ENCODE measurements at places on chromosomes 6 and 20.
A peak's percentile ranks its signal among the peaks of the same experiment; 100 is the strongest.

DNA sequence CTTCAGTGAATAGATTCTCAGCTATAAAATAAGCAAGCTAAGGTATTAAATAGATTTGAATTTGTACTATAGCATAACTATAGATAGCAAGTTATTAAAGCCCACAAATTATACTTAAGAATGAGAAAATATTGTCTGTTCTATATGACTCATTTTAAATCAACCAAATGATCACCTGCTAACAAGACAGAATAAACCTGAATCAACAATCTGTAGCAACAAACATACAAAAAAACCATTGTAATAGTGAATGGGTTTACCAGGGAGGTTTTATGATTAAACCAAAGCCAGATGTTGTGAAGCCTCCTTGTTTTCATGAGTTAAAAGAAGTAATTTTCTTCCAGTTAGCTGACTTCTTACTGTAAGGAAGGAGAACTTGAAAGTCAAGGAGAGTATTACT lies 71.9 kb upstream of the HTR1B start:
- no peak for DNase-seq

- DNase-seq = peak; percentile 12
Observed at GRCh38 chr6:165515963-165516624, 146.9 kb downstream of the PDE10A start.

- peak; percentile 66 for DNase-seq
Observed at GRCh38 chr20:19893356-19893755, 123.8 kb upstream of the NAA20 start.

- peak; percentile 100 for DNase-seq
Observed at GRCh38 chr20:25237610-25238318, 10.1 kb upstream of the PYGB start.

GRCh38 chr6:97392735-97393134 lies 109.7 kb upstream of the MMS22L start:
- no peak for DNase-seq

GRCh38 chr6:73418081-73418741 lies 23.6 kb downstream of the DDX43 start:
- peak; percentile 23 for DNase-seq

GRCh38 chr6:84059082-84059481 lies 25.5 kb downstream of the MRAP2 start:
- DNase-seq = no peak

GRCh38 chr6:158642097-158642601 lies 2.4 kb downstream of the DYNLT1 start:
- DNase-seq = peak; percentile 97

DNA sequence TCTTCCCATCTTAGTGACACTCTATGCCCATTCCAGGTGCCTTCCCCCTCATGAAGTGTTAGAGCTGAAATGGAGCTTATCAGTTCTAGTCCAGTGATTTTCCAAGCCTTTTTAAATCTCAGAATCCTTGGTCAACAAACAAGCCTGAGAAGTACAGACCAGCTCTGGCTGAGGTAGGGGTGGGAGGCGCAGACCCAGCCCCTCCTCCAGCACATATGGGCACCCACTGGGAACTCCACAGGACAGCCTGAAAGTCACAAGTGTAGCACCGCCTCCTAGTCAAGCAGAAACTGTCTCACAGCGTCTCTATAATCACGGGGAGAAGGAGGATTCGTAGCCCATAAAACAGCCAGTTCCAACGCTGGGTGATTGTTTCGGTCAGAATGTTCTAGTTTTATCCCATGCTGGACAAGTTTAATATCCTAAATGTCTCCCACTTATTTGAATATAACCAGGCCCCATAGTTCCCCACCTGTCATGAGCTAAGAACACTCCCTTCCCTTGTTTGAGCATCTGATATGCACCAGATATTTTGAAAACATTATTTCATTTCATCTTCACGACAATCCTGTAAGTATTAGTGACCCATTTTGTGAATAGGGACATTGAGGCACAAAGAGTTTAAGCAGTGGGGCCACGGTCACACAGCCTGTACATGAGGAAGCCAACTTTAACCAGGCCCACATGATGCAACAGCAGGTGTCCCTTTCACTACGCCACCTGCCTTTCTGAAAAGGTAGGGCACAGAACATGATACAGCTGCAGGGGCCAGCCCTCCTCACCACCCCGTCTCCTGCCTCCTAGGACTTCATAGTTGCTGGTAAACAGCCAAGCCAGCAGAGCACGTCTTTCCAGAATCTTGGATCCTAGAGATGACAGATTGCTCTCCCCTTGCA lies 40.1 kb downstream of the TRAF3IP2 start:
- no peak for DNase-seq

GRCh38 chr6:130138909-130139242 lies 83.9 kb downstream of the SAMD3 start:
- no peak for DNase-seq

- DNase-seq = peak; percentile 92
Observed at GRCh38 chr6:162856885-162857284, 129.1 kb downstream of the PACRG start.

DNA sequence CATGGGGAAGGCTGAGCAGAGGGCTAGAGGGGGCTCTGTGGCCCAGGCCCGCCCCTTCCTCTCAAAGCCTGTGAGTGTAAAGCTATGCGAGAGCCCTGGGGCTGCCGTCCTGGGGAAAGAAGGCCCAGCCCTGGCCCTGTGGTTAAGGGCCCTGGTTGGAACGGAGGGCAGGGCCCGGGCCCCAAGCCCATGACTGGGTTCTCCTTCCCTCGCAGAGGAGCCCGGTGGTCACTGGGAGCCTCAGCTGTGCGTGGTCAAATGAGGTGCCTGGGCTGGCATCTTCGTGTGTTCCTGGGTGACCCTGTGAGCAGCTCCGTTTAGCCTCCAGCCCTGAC lies 56.0 kb downstream of the SMOC2 start:
- DNase-seq = no peak

DNA sequence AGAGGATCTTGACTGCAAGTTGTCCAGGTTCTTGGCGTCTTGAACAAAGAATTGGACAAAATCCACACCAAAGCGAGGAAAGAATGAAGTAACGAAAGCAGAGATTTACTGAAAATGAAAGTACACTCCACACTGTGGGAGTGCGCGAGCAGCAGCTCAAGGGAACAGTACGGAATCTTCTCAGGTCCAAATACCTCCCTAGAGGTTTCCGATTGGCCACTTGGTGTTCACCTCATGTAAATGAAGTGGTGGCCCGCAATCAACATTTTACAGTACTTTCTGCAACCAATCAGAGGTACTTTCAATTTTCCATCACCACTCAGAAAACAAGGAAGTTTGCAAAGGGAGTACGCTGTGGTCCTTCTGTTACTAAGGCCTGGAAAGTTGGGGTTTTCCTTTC lies 122.4 kb downstream of the PTPRK start:
- peak; percentile 82 for DNase-seq

GRCh38 chr6:129859524-129859923 lies 1.6 kb downstream of the TMEM244 start:
- DNase-seq = peak; percentile 69

GRCh38 chr6:155958550-155958949 lies 502.9 kb upstream of the NOX3 start:
- DNase-seq = no peak

DNA sequence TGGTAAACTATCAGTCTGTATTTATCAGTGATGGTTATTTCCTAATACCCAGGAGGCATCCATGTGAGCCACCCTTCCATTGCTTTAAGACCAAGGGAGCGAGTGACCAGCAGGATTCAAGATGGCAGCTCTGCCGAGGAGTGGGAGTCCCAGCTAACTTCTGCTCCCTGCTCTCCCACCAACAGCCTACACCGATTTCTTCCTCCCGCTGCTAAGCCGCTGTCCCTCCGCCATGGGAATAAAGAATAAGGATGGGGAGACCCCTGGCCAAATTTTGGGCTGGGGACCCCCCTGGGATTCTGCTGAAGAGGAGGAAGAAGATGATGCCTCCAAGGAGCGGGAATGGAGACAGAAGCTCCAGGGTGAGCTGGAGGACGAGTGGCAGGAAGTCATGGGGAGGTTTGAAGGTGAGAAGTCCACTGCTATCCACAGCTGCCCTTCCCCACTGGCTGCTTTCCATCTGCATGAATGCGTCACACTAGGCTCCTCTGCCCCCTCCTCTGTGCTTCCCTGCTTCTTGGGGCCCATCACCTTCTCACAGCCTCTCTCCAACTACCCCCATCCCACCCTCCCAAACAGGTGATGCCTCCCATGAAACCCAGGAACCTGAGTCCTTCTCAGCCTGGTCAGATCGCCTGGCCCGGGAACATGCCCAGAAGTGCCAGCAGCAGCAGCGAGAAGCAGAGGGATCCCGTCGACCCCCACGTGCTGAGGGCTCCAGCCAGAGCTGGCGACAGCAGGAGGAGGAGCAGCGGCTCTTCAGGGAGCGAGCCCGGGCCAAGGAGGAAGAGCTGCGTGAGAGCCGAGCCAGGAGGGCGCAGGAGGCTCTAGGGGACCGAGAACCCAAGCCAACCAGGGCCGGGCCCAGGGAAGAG lies 10.3 kb downstream of the NFKBIL1 start:
- no peak for DNase-seq

DNA sequence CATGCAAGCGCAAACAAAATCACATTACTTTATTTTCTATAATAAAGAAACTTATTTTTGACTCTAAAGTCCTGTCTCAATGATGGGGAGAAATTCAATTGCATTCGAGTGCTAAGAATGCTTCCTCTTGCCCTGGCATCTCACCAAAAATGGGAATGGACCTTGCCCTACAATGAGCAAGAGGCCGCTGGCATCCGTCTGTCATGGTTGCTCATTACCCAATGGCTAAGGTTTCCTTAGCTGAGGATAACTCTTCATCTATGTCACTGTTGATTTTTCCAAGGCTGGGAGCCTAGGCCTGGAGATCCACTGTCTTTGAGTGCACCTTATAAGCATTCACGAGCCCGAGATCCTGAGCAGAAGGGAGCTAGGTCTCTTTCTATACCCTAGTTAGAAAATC lies 471.3 kb upstream of the NRSN1 start:
- DNase-seq = no peak

GRCh38 chr6:90169374-90169773 lies 127.3 kb downstream of the BACH2 start:
- DNase-seq = no peak

- no peak for DNase-seq
Observed at GRCh38 chr20:31693987-31694661, 28.5 kb downstream of the BCL2L1 start.
